ENCODE measurements at places on chromosomes 5 and 9.
A peak's percentile ranks its signal among the peaks of the same experiment; 100 is the strongest.

DNA sequence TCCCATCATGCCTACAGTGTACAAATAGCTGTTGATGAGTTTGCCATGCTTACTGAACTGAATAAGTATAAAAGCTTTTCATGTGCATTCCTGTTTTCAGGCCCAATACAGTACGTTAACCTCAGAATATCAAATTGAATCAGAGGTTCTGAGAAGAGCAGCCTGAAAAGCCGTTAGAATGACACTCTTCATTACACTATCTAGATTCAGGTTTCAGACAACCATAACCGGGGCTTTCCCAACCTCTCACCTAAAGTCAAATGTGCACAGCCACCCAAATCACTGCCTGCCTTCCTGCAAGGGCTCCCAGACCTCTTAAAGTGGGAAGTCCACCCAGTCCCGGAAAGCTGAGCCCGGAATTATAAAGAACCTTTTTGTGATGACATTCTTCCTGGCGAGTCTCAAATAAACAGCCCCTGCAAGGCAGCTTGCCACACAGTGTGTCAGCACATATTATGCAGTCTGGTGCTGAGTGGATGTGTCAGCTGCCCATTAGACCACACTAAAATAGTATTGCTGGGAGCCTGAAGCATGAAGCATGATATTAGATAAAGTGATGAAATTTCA lies 245.8 kb downstream of the TLE4 start:
- no peak for DNase-seq

DNA sequence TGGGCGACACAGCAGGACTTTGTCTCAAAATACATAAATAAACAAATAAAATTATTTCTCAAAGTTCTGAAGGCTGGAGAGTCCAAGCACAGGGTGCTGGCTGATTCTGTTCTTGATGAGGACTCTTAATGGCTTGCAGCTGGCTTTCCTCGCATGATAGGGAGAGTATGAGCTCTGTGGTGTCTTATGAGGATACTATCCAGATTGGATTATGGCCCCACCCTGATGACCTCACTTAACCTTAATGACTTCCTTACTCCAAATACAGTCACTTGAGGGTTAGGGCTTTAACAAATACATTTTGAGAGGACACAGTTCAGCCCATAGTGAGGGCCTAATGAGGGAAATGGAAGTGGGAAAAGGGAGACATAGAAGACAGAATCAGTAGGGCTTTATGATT lies 87.7 kb downstream of the FOCAD start:
- DNase-seq = no peak

- DNase-seq = no peak
Measured at GRCh38 chr9:17219261-17219660, 84.4 kb downstream of the CNTLN start.

DNA sequence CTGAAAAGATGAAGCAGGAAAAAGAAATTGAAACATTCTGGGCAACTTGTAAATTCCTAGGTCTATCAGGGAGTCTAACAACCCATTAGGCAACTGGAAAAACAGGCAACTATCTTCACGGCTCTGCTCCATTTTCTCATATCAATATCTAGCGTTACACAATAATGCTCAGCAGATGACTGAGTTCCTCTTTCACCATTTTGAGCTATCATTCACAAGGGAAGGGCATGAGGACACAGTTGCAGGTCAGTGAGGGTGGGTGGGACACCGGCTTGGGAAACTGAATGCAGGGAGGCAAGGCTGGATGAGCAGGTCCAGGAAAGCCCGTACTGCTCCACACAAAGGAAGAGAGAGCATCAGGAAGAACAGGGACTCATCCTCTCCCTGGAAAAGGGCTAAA lies 67.0 kb downstream of the FRMD3 start:
- no peak for DNase-seq

- no peak for DNase-seq
Measured at GRCh38 chr9:129458155-129458661, 162.7 kb downstream of the C9orf50 start.

- peak; percentile 80 for DNase-seq
Measured at GRCh38 chr9:99105152-99106043, 485 bp downstream of the TGFBR1 start.

DNA sequence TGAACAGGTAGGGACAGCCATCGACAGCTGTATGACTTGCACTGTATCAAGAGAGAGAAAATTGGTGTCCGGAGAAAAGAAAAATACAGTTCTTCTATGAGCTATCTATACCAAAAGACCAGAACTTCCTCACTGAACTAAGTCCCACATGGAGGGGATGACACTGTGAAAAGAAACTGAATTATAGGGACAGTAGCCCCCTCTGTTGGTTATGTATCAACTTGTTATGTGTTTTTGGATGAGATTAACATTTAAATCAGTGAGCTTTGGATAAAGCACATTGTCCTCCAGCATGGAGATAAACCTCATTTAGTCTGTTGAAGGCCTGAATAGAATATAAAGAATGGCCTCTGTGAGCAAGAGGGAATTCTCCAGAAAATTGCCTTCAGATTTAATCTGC lies 176.6 kb upstream of the SH3GL2 start:
- DNase-seq = no peak

DNA sequence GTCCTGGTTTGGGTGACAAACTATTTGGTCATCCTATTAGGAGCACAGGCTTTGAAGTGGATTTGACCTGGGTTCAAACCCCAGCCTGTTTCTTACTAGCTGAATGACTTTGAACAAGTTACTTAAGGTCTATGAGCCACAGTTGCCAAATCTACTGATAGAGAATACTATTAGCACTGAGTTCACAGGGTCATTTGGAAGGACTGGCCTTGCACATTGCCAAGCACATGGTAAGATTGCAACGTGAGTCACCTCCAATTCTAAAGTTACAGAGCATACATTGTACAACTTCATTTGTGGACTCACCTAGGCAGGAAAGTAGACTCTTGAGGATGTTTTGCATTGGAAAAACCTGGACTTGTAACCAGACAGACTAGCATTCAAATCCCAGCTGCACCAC lies 38.9 kb downstream of the MFAP3 start:
- DNase-seq = no peak

- DNase-seq = no peak
Measured at GRCh38 chr5:81924442-81924841, 47.4 kb upstream of the ATG10 start.

DNA sequence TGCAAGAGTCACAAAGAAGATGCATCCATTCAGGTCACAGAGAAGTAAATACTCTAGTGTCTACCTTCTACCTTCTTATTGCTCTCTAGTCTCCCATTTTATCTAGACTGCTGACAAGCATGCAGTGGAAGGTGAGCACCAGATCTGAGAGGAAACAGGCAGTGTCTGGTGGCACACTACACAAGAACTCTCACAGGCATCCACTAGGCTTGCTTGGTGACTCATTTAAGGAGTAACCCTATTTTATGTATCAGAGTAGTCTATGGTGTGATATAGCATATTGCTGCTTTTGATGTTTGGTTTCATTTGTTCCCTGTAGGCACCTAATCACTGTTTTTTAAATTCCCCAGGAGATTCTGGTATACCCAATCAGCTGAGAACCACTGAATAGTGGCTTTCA lies 1.6 kb upstream of the THBS4 start:
- no peak for DNase-seq

- no peak for DNase-seq
Measured at GRCh38 chr9:137201205-137201868, 796 bp upstream of the TPRN start.

GRCh38 chr9:103377667-103378066 lies 382.5 kb downstream of the CYLC2 start:
- no peak for DNase-seq

DNA sequence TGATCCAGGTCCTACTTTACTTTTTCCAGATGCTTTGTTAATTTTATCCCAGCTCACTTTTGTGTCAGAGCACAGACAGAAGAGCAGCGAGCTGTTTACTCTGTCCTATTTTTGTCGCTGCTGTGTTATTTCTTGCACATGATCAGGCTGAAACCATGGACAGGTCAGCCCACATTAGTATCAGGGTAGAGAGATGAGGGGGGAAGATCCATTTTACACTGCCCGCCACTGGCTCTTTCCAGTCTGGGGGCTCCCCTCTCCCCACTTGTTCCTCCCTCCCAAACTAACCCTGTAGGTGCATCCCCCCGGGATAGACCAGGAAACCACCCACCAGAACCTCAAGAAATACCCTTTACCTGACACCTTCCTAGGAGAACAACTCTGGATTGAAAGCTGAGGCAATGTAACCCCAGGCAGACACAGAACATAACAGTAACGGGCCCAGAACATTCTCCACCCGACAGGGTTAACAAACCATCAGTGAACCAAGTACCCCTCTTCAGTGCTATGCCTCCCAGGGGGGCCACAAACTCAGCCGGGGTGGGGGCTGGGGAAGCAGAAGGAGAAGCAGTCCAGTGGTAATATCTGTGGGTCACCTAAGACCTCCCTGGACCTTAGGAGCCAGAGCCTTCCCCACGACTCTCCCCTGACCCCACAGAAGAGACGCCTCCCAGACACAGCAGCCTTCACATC lies 10.3 kb downstream of the VDAC1 start:
- no peak for DNase-seq

DNA sequence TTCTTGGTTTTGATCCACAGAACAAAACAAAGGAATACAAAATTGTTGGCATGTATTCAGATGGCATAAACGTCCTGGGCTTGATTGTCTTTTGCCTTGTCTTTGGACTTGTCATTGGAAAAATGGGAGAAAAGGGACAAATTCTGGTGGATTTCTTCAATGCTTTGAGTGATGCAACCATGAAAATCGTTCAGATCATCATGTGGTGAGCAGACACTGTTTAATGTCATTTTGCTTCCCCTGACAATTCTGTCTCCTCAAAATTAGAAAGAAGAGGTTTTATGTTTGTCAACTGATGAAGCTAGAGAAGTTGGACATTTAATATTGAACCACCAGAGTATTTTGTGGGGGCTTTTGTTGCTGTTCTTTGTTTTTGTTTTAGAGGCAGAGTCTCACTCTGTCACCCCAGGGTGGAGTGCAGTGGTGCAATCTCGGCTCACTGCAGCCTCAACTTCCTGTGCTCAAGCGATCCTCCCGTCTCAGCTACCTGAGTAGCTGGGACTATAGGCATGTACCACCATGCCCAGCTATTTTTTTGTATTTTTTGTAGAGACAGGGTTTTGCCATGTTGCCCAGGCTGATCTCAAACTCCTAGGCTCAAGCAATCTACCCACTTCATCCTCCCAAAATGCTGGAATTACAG lies 82.0 kb downstream of the SLC1A1 start:
- DNase-seq = no peak

- DNase-seq = no peak
Measured at GRCh38 chr5:137078171-137078665, 420.9 kb downstream of the SPOCK1 start.

GRCh38 chr9:90861826-90862740 lies 60.5 kb downstream of the SYK start:
- DNase-seq = no peak

DNA sequence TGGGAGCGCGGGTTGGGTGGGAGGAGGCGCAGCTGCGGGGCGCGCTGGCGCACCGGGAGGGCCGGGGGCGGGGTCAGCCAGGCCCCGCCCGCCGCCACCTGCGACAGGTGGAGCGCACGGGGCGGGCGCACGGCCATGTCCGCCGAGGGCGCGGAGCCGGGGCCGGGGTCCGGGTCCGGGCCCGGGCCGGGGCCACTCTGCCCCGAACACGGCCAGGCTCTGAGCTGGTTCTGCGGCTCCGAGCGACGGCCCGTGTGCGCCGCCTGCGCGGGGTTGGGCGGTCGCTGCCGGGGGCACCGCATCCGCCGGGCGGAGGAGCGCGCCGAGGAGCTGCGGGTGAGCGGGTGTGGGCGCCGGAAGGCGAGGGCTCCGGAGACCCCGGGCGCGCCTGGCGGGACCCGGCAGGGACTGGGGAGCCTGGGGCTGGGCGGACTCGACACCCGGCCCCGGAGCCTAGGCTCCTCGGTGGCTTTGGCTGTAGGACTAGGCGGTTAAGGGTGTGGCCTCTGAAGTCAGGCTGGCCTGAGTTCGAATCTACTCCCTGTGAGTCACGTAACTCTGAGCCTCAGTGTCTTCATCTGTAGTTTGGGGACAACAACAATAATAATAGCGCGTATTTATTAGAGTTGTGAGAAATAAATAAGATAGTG lies at the start of gene BSPRY:
BSPRY (plus strand) TSS at position 97 of the 650 bp plus-strand sequence; CDS start at position 136, 39 bp downstream.
- DNase-seq = peak; percentile 76

DNA sequence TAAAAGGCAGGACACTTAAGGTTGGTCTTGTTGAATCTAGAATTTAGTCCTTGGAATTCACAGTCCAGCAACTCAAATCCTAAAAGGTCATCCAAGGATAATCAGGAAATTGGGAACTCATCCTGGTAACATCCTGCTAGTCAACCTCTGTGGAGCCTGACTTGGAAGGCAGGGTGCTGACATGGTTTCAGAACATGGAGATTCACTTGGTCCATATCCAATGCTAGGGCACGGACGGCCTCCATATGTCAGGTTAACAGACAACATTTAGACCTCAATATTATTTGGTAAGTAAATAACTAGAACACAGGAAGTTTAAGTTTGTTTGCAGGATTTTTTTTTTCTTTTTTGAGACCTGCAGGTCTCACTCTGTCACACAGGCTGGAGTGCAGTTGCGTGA lies 783 bp upstream of the DNAH5 start:
- DNase-seq = no peak

GRCh38 chr9:14309403-14309802 lies 4.5 kb downstream of the NFIB start:
- DNase-seq = no peak

DNA sequence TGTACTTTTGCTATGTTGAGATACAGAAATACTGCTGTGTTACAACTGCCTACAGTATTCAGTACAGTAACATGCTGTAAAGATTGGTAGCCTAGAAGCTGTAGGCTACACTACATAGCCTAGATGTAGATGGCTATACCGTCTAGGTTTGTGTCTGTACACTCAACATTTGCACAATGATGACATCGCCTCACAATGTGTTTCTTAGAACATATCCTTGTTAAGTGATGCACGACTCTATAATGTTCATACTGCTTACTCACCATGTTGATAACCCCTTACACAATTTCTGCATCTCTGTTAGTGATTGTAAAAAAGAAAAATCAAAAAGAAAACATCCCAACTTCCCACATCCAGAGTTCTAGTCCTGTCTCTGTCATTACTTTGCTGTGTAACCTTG lies 450.0 kb downstream of the CCDC171 start:
- DNase-seq = no peak

DNA sequence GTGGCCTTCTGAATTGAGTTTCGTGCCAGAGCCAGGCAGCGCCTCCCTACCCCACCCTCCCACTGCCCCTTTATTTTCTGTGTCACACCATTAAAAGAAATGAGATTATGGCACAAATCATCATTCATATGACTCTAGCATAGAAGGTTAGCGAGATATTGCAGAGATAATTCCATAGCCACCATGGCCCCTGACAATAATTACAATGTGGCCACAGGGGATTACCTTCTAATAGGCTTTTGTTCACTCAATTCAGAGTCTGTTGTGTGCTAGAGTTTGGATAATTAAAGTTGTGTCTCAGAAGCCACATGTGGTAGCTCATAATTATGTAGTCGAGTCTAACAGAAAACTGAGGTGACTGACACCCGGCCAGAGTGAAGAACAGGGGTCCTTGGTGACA lies 428.1 kb downstream of the ARHGEF28 start:
- no peak for DNase-seq

- no peak for DNase-seq
Measured at GRCh38 chr9:108663422-108663821, 192.4 kb downstream of the ACTL7B start.

- no peak for DNase-seq
Measured at GRCh38 chr5:172171118-172171517, 16.9 kb downstream of the STK10 start.
